ENCODE measurements at places on chromosomes 3 and 15. TPM values are rescaled to one million over a fixed set of nuclear protein-coding genes. Genes with fewer than 3 reads are reported as not detected.

DNA sequence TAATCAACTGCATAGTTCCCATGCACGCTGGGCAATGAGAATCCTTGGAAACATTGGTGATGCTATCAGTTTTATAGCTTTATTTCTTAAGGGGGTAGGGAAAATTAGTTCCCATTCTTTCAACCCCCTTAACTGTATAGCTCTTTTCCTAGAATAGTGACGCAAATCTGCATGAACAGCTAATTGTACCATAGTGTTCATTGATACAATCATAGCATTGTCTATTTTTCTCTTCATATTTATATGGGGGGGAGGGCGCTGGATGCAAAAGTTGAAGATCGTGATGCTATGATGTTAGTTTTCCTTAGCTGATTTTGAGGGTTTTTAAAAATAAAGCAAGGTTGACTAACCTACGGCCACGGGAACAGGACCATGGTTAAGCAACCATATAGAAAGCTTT, 32.4 kb upstream of the SAMMSON start:
- H3K36me3 ChIP-seq = peaks cover 37% of the 10 kb centered on the region
- no peak overlapping the region for H3K27ac ChIP-seq
- DNase-seq = no peak
- H3K4me1 ChIP-seq = no peaks in the 10 kb centered on the region
- no peaks in the 10 kb centered on the region for H3K27me3 ChIP-seq

GRCh38 chr3:186287711-186288110, 74.3 kb downstream of the DGKG start:
- H3K36me3 ChIP-seq = no peaks in the 10 kb centered on the region
- H3K4me1 ChIP-seq = peaks cover 3% of the 10 kb centered on the region
- DNase-seq = no peak

The THRB gene
- polyA plus RNA-seq = 4.8 TPM

The RBP2 gene
- polyA plus RNA-seq = not detected

The SEC62 gene
- polyA plus RNA-seq = 53.2 TPM

The TLE3 gene
- polyA plus RNA-seq = 4.8 TPM

Measured in heart left ventricle (tissue), 16 donors.